ENCODE measurements at places on chromosomes 3 and 15. TPM values are rescaled to one million over a fixed set of nuclear protein-coding genes. Genes with fewer than 3 reads are reported as not detected.

DNA sequence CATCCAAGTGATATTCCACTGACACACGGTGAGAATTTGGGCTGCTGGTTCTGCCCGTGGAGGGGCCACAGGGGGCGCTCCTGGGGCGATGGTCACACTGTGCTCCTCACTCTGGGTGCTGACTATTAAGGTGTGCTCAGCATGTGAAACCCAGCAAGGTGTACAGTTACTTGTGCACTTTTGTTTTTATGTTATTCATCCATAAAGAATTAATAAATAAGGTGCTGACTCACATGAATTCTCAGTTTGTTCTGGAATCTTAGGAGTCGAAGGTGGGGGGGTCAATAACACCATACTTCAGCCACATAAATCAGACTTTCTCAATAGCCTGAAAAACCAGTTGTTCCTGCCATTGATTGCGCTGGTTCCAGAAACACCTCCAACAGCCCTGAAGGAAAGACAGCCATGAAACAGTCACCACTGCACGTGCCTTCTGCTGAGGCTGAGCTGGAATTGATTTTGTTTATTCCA lies 53.5 kb upstream of the SPATA12 start:
- peak; percentile 18 for DNase-seq

GRCh38 chr3:82581350-82581749 lies 819.9 kb upstream of the GBE1 start:
- DNase-seq = no peak

DNA sequence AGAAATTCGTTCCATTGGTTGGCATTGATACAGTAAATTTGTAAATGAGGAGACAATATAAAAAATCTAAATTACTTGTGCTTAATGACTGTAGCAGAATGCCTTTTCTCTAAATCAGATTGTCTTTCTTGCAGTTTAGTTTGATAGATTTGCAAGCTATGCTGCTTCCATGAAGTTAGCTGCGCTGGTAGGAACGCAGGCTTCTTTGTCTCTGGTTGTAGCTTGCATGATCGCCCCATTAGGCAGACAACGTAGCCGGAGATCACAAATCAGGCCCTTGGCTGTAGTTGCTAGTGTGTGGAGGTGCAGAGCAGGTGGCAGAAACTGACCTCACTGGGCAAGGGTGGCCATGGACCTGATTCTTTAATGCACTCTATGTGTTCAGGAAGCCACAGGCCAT lies 6.1 kb downstream of the ZIC1 start:
- no peak for DNase-seq

GRCh38 chr3:44058868-44059203 lies 182.8 kb upstream of the TOPAZ1 start:
- no peak for DNase-seq

- no peak for DNase-seq
Measured at GRCh38 chr15:63379492-63380150, 2.0 kb downstream of the CA12 start.

GRCh38 chr15:89187301-89187985 lies 33.9 kb downstream of the RLBP1 start:
- no peak for DNase-seq

- no peak for DNase-seq
Measured at GRCh38 chr3:105691053-105691452, 177.8 kb downstream of the CBLB start.

- DNase-seq = no peak
Measured at GRCh38 chr15:32859251-32859650, 141.4 kb downstream of the GREM1 start.

DNA sequence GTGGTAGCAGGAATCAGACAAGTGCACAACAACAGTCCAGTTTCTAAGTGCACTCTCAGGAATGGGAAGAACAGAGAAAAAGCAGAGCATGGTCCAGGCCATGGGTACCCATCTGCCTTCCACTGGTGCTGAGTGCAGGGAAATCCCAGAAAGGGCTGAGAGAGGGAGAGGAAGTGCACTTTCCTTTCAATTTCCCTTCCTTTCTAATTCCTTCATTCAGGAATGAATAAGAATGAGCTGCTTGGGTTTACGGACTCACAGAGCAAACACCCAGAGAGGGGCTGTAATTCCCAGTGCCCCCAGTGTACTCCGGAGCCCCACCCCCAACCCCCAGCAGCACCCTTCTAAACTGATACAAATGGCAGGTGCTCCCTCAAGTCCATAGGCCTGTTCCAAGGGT lies 300.6 kb downstream of the FOXP1 start:
- no peak for DNase-seq

DNA sequence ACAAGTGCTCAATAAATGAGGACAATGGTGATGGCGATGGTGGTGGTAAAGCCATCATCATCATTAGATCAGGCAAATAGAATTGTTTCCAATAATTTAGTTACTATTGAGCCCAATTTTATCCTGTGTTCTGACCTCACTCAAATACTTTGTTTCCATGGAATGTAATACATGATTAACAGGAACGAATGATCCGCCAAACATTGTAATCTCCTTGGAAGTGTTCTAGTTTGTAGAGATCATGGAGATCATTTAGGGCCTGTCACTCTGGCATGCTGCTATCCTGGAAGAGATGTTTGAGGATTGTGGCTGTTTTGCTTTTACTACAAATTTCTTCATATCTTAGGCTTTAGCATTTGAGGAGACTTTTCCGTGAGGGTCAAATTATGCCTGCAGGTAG lies 2.8 kb downstream of the COL6A6 start:
- no peak for DNase-seq

GRCh38 chr15:28147801-28148200 lies 48.7 kb upstream of the OCA2 start:
- DNase-seq = no peak

GRCh38 chr3:71858503-71859122 lies 73.7 kb upstream of the PROK2 start:
- DNase-seq = no peak

DNA sequence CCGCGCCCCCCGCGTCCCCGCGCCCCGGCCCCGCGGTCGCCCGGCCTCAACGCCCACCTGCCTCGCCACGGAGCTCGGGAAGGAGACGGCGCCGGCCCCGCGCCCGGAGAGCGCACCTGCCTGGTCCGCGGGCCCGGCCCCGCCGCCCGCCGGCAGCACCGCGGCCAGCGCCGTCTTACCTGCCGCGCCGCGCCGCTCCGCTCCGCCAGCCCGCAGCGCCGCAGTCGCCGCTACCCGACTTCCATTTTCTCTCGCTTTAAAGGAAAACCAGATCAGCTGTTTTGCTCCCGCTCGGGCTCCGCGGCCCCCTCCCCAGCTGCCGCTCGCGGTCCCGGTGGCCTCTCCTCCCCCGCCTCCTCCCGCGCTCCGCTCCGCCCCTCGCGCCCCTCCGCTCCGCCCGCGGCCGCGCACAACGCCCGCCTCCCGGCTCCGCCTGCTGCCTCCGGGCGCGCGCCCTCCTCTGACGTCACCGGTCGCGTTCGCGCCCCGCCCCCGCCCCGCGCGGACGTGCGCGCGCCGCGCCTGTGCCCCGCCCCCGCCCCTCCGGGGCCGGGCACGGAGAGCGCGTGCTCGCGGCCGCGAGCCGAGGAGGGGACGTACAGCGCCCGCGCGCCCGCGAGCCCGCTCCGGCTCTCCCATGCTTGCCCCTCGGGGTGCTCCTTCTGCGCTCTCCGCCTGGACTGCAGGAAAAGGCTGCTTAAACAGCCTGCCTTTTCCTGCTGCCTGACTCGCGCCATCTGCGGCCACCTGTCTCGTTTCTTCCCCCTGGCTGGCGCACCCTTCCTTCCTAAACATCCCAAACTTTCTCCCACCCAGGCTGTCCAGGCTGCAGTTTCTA lies 159.8 kb upstream of the CHRNA7 start:
- peak; percentile 81 for DNase-seq

GRCh38 chr3:134761213-134761612 lies 33.8 kb upstream of the EPHB1 start:
- no peak for DNase-seq

GRCh38 chr15:72375501-72375845 lies 341 bp downstream of the HEXA start:
- DNase-seq = no peak

GRCh38 chr15:23823508-23823907 lies 136.4 kb upstream of the NDN start:
- DNase-seq = peak; percentile 23

DNA sequence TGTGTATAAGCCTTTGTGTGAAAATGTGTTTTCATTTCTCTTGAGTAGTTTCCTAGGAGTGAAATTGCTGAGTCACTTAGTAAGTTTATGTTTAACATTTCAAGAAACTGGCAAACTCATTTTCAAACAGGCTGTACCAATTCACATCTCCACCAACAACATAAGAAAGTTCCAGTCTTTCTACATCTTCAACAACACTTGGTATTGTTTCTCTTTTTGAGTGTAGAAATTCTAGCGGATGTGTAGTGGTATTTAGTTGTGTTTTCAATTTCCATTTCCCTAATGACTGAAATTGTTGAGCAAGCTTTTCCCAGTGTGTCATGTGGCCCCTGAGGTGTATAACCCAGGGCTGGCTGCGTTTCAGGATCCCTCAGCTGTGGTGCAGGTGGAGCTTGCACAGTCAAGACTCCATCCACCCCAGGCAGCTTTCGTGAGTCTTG lies 258.5 kb downstream of the PDCD6IP start:
- DNase-seq = peak; percentile 63

- DNase-seq = no peak
Measured at GRCh38 chr15:98134905-98135304, 174.4 kb downstream of the ARRDC4 start.

GRCh38 chr3:123758081-123758564 lies 126.0 kb downstream of the MYLK start:
- no peak for DNase-seq

- no peak for DNase-seq
Measured at GRCh38 chr3:123949641-123950040, 11.4 kb downstream of the CCDC14 start.

GRCh38 chr15:67085237-67085817 lies 19.9 kb downstream of the SMAD3 start:
- no peak for DNase-seq

- DNase-seq = peak; percentile 21
Measured at GRCh38 chr3:156317462-156318074, 197.2 kb downstream of the KCNAB1 start.

DNA sequence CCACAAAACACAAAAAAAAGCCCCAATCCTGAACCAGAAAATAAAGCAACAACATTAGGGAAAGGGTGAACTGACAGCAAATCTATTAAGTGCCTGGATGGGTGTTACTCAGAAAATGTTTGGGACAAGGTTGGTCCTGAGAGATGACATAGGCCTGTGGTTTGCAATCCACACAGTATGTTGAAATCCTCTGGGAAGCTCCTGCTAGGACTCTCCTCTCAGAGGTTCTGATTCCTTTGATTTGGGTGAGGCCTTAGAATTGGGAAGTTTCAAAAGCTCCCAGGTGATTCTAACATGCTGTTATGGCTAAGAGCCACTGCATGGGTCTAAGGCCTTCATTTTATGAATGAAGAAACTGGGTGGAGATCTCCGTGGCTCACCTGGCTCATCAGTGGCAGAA lies 18.4 kb downstream of the CLDN1 start:
- no peak for DNase-seq

DNA sequence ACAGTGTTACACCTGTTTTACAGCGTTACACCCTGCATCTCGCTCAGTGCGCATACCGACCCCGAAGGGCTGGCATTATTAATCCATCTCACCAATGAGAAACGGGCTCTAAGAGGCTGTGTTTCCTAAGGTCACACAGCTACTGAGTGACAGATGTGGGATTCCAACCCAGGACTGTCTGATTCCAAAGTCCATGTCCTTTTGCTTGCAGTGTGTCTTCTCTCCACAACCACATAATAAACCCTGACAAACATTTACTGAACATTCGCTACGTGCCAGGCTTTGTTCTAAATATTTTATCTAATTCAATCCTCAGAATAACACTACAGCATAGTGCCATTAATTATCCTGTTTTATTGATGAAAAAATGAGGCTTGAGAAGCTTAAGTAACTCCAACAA lies 79.1 kb downstream of the RAB11A start:
- DNase-seq = no peak

DNA sequence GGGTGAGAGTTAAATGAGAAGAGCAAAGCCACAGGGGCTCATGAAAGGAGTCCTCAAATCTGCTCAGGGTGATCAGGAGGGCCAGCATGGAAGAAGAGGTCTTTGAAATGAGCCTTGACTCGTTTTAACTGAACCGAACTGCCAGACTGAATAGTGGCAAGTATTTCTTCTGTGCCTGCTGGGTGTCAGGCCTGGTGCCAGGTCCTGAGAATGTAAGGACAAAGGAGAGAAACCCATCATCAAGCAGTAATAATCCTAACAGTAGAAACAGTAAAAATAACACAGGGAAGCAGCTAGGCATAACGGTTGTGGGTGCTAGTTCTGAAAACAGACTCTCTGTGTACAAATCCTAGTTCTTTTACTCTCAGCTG lies 40.4 kb upstream of the SMAD3 start:
- no peak for DNase-seq

DNA sequence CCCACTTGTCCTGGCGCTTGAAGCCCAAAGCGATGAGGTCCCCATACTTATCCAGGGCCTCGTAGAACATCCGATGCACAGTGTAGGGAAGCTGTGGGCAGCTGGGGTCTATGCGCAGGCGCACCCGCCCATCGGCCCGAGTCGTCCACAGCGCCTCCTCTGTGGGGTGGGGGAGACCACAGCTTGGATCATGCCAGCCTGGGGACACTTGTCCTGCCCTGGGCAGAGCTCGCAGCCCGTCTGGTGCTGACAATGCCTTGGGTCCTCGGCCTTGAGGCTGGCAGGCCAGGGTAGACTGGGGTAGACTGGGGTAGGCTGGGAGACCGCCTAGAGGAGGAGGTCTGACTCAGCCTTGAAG lies 39.8 kb downstream of the ACSBG1 start:
- DNase-seq = no peak

GRCh38 chr3:83946554-83946953 lies 1012.2 kb upstream of the CADM2 start:
- no peak for DNase-seq

DNA sequence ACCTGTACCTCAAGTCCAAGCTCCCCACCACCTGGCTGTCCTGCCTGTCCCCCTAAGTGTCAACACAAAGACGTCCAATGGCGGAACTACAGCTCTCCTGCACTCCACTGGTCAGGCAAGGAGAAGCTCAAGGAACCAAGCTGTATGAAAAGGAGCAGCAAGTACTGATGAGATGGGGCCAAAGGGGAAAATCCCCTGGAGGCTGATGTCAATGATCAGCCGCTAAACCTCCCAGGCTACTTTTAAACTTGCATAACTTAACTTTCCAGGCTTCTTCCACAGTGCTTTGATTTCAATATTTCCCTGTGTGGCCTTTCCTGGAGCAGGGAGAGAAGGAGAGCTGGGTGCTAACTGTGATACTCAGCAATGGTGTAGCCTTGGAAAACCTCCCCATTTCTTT lies 35.0 kb downstream of the TM4SF4 start:
- no peak for DNase-seq

GRCh38 chr3:97935842-97936241 lies 36.4 kb downstream of the RIOX2 start:
- no peak for DNase-seq

The CIB1 gene
- 124 TPM for polyA plus RNA-seq

The CHRNA7 gene
- 1.5 TPM for polyA plus RNA-seq

The CD200 gene
- polyA plus RNA-seq = not detected

The VEPH1 gene
- 0.04 TPM for polyA plus RNA-seq

The OSTN gene
- not detected for polyA plus RNA-seq

The SLITRK3 gene
- polyA plus RNA-seq = not detected

The ATP10A gene
- polyA plus RNA-seq = 7.6 TPM

The CFAP91 gene
- 0.52 TPM for polyA plus RNA-seq

The FBXO40 gene
- not detected for polyA plus RNA-seq

The RAB6B gene
- polyA plus RNA-seq = 3.4 TPM
